H1 (cell line): ENCODE measurements at places on chromosomes 7 and 10.

DNA sequence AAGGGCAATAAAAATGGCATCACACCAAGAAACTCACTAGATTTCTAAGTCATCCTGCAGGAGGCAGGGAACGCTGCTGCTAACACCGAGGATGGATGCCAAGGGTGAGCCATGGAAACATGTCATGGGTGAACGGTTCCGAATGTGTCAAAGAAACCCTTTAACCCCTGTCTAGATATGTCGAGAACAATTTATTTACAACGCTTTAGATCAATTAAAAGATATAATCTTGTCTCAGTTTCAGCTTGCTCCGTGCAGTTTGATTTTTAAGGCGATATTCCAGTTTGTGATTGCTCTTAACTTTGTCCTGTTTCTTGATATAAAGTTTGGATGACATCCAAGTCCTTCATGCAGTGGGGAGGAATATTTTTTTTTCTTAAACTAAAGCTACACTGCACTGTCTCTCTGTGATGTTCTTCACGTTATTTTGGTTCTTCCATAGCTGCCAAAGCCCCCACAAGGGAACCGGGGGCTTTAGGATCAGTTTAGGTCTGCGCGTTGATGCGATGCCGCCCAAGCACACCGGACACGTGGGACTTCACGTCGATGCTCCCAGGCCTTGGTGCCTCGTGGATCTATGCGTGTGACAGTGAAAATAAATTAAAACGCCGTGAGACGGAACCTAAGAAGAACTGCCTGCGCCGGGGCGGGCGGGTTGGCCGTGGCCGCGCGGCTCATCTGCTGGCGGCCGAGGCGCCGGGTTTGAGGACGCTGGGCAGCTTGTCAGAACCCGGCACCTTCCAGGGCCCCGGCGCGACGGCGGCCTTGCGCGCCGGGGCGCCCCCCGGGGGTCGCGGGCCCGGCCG lies 220.3 kb downstream of the PHTF2 start:
- DNase-seq = no peak

- no peak for DNase-seq
Observed at GRCh38 chr7:26461518-26461917, 169.9 kb downstream of the SNX10 start.

DNA sequence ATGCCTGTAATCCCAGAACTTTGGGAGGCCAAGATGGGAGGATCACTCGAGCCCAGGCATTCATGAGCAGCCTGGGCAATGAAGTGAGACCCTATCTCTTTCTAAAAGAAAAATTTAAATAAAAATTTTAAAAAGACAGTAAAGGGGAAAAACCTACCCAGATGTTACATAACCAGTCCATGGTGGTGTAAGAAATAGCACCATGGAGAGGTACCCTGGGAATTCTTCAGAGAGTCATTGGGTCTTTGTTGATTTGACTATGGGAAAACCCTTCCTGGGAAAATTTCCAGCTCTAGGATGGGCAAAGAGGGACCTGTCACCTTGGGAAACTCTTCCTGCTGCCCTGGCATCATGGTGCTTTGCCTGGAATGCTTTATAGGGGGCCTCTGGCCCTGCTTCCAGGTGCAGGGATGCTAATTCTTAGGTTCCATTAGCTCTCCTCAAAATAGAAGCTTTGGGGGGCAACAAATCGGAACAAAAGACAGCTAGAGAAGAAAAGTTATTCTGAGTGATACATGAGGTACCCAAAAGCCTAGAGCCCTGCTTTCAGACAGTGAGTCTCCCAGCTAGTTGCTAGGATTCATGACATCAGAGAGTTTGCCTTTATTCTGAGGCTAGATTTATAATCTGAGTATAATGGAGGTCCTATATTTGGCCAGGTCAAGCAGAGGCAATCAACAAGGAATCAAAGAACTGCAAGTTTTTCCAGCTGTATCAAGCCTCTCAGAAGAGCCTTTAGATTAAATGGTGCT lies 10.1 kb downstream of the CCDC136 start:
- no peak for DNase-seq

DNA sequence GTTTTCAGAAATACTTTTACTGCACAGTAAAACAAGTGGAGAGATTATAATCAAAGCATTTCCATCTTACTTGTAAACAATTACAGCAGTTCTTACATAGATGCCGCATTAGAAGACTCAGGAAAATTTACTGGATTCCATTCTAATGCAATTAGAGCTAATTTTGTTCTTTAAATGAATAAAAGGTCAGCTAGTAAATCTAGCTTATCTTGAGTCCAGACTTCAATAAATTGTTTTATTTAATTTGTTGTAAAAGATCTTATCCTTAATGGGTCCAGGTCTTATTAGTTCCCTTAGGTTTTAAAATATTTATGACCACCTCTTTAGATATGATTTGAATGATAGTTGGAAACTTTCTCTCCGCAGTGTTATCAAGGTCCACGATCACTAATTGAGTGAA lies 70.2 kb upstream of the GATA3 start:
- no peak for DNase-seq

DNA sequence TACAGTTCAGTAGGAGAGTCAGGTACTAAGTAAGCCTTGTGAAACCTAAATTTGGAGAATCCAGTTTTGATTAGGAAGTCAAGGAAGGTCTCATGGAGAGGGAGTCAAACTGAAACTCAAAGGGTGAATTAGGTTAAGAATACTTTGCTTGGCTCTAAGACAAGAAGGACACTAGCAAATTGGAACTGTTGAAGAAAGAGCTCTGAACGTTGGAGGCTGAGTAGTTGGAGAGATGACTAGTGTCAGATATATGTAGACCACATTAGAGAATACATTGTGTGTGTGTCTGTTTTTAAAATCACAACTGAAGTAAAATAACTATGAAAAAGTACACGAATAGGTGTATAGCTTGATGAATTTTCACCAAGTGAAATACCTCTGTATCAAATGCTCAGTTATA lies 6.3 kb downstream of the VPS26A start:
- no peak for DNase-seq

DNA sequence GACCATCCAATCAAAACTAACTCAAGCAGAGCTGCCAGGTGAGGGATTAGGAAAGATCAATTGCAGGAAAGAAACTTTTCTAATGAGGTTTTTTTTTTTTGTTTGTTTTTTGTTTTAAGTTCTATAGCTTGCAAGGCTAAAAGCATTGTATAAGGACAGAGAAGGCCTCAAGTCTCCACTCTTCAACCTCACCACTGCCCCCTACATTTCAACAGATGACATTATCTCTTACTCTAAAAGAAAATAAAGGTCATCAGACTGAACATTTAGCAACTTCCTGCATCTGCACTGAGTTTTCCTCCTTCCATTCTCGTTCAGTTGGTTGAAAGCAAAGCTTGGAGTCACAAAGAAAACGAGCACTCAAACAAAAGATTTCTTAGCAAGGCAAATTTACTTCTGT lies 45.2 kb upstream of the EXOC4 start:
- DNase-seq = no peak

- DNase-seq = no peak
Observed at GRCh38 chr10:76324283-76324682, 892.9 kb downstream of the LRMDA start.

DNA sequence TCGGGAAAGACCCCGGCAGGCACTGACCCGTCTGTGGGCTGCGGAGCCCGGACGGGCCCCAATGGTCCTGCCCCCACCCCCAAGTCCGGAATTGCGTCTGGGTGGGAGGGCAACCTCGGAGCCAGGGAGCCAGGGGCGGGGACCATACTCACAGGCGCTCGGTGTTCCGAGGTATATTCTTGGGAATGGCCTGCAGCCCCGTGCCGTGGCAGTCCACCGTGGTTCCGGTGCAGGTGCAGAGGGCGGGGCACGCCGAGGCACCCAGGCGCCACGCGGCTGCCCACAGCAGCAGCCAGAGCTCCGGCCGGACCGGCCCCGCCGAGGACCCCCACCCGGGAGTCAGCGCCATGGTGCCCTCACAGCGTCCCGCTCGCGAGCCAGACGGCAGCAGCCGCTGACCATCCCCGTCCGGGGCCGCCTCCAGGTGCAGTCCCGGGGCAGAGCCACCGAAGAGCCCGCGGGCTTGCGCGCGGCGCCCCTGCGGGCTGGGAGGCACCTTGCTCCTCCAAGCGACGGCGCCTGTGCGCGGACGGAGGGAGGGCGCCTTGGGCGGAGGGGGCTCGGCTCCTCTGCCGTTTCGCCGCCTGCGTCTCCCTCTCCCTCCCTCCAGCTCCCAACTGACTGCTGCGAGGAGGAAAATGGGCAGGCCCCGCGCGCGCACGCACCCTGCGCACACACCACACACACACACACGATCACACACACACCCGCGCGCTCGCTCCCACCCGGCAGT lies at the start of gene SLIT1:
SLIT1 (minus strand) TSS at position 634 of the 733 bp plus-strand sequence; CDS start at position 349, 285 bp downstream.
- no peak for DNase-seq

GRCh38 chr7:133761443-133761842 lies 365.7 kb upstream of the LRGUK start:
- no peak for DNase-seq

DNA sequence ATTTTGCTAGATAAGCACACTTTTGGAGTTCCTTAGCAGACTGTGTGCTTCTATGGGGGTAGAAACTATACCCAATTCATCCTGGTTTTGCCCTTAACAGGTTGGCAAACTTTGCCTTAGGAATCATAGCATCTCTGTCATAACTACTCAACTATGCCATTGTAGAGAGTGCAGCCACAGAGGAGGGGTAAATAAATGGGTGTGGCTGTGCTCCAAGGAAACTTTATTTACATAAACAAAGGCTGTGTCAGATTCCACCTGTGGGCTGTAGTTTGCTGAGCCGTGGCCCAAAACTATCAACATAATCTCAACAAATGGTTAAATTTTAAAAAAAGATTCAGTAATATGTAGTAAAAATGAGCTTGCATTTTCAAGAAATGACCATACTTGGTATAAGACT lies 51.6 kb upstream of the LAMB1 start:
- DNase-seq = no peak

GRCh38 chr7:27735165-27735564 lies 4.8 kb upstream of the TAX1BP1 start:
- no peak for DNase-seq

GRCh38 chr10:3765146-3765545 lies 19.9 kb downstream of the KLF6 start:
- DNase-seq = no peak

- DNase-seq = no peak
Observed at GRCh38 chr7:105644937-105645336, 63.6 kb upstream of the EFCAB10 start.
